Activated CD4-positive, alpha-beta T cell treated with anti-CD3 and anti-CD28 coated beads for 24 hours (primary cell): ENCODE measurements at places on chromosomes 12 and 14.

- DNase-seq: no peak
Measured at GRCh38 chr12:1171657-1172408, 180.8 kb downstream of the ERC1 start.

DNA sequence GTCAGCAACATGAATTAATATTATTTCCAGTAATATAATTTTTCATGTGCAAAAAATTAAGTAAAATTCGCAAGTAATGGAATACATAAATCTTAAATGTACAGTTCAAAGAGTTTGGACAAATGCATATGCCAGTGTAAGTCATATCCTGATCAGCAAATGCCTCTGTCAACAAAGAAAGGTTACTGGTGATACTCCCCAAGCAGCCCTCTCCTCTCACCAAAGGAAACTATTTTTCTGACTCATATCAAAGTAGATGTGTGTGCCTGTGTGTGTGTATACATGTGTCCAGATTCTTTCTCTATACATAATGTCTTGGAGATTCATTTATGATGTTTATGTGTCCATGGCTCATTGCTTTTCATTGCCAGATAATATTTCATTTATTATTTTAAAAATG is 1035.0 kb downstream of the SLC16A7 start:
- DNase-seq: no peak

GRCh38 chr12:93090731-93091172 is 161.7 kb upstream of the EEA1 start:
- DNase-seq: no peak

GRCh38 chr12:91424506-91424905 is 241.9 kb upstream of the DCN start:
- DNase-seq: no peak

DNA sequence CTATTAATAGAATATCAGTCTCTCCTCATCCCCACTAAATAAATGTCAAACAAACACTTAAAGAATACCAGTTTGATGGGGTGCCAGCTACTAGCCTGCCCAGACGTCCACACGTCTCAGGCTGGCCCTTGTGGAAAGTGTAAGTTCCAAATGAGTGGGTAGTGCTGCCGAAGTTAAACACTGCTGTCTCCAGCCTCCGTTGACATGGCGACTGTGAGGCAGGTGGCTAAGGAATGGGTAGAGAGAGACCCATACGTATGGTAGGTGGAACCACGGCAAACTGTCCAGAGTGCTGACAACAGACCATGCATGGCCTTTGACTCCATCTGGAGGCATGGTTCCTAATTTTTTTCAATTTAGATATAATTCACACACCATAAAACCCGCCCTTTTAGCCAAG is 37.9 kb downstream of the PITPNM2 start:
- no peak for DNase-seq

DNA sequence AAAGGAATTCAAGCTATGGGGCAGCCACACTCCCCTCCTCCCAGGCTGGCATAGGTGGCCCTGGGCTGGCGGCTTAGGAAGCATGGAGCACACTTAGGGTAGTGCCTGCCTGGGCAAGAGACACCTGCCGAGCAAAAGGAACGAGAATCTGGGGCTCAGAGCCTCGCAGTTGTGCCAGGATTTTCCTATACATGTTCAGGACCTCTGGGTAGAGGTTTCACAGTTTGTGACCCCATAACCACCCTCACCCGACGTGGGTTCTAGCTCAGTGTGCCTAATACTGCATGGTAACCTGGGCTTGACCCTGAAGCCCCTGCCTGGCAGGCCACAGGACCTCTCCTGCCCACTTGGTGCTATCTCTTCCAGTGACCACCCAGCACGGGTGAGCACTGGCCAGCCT is 99.5 kb downstream of the FBXL14 start:
- no peak for DNase-seq

- DNase-seq: no peak
Measured at GRCh38 chr12:59010941-59011340, 90.6 kb upstream of the LRIG3 start.

GRCh38 chr14:42654707-42655106 is 1048.0 kb downstream of the LRFN5 start:
- DNase-seq: no peak

GRCh38 chr12:26032719-26033241 is 74.3 kb downstream of the RASSF8 start:
- no peak for DNase-seq

GRCh38 chr12:118126119-118126757 is 9.7 kb upstream of the PEBP1 start:
- DNase-seq: no peak

GRCh38 chr12:77630790-77631445 is 199.8 kb upstream of the NAV3 start:
- DNase-seq: no peak

- peak; percentile 92 for DNase-seq
Measured at GRCh38 chr12:124913474-124914391, 717 bp downstream of the UBC start.

- no peak for DNase-seq
Measured at GRCh38 chr12:18907127-18907526, 169.2 kb downstream of the CAPZA3 start.

- DNase-seq: no peak
Measured at GRCh38 chr14:104020471-104020870, 65.0 kb upstream of the ASPG start.

DNA sequence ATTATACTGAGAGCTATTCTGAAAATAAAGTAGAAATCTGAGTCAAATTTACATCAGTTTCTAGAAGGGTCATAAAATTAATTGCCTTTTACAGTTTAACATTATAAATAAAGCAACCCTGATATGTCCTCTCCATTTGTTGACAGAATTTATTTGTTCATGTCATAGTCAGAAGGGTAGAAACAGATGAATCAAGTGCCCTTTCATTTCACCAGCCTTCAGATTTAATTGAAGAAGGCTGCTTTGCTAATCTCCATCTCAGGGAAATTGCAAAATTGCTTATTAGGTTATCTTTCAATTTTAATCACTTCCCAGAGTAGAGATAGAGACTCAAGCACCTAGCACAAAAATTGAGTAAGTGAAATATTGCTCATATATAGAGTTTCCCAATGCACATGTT is 76.8 kb downstream of the ATXN7L3B start:
- DNase-seq: no peak

- DNase-seq: no peak
Measured at GRCh38 chr14:68312300-68312699, 480.6 kb downstream of the ZFP36L1 start.

DNA sequence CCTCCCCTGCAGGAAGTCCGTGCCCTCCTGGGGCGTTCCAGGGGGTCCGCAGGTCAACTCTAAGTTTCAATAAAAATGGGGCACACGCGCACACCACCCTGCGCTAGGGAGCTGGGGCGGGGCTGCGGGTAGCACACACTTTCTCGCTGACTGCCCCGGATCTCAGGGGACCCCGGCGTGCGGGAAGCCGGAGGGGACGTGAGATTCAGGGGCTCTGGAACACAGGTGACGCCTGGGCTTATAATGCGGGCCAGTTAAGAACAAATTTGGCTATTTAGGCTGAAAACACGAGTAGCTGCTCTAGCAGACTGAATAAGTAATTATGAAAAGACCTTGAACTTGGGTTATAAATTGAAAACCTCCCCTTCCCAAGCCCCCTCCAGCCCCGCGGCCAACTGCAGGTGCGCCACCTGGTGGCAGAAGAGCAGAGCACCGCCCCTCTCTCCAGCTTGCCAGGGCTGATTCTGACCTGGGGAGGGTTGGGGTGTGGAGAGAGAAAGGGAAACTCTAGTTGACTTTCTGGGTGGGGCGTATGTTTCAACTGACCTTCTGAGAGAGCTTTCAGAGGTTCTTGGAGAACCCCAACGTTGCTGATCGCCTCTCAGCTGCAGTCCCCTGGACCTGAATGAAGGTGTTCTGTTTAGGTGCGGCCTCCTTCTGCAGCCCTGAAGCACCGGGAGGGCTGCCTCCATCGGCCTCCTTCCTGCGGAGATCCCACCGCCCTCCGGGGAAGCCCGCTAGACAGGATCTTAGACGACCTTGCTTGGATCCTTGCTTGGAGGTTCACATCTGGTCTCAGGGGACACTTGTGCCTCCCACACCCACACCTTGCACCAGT is 118.4 kb upstream of the EVL start:
- DNase-seq: peak; percentile 39

DNA sequence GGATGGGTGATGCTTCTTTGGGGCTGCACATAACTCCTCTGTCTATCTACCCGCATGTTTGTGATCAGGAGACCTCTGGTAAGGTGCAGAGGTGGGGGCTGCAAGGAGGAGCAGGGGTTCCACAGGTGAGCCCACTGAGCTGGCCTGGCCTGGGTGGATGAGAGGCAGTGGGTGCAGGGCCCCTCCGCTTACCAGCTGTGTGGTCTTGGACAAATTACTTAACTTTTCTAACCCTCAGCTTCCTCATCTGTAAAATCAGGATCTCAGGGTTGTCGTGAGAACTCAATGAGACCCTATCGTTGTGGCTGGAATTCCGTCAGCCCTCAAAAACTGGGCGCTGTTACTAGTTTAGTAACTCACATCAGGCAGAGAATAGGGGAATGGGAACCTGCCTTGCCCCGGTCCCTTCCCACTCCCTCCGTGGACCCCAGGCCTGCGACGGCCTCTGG is 7.5 kb downstream of the PTPN6 start:
- no peak for DNase-seq
